Left lung (tissue), 14 donors: ENCODE measurements at places on chromosomes 6 and 20. TPM values are rescaled to one million over a fixed set of nuclear protein-coding genes. Genes with fewer than 3 reads are reported as not detected.

The RAMACL gene
- total RNA-seq = 3.2 TPM

The MUCL3 gene
- total RNA-seq = 4.0 TPM

The SCRT2 gene
- not detected for total RNA-seq

The OPRL1 gene
- total RNA-seq = 1.8 TPM

GRCh38 chr6:3315841-3316240 lies 57.1 kb downstream of the PSMG4 start:
- DNase-seq = no peak

- DNase-seq = no peak
These were observed 391.1 kb upstream of the HSF2 start for GRCh38 chr6:122008101-122008999.

DNA sequence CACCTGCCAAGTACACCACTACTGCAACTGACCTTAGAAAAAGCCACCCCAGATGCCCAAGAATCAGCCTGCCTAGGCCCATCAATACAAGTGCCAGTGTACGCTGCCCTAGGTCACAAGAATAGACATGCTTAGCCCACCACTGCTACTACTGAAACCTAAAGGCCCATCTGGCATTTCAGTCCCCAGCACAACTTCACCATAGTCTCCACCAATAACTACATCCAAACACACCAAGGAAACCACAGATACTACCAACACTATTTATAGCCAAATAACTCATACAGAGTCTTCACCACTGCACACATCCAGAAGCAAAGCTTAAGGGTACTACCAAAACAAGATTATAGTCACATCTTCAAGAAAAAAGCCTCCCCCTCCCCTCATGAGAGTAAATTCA lies 28.2 kb downstream of the TREML4 start:
- no peak for DNase-seq

DNA sequence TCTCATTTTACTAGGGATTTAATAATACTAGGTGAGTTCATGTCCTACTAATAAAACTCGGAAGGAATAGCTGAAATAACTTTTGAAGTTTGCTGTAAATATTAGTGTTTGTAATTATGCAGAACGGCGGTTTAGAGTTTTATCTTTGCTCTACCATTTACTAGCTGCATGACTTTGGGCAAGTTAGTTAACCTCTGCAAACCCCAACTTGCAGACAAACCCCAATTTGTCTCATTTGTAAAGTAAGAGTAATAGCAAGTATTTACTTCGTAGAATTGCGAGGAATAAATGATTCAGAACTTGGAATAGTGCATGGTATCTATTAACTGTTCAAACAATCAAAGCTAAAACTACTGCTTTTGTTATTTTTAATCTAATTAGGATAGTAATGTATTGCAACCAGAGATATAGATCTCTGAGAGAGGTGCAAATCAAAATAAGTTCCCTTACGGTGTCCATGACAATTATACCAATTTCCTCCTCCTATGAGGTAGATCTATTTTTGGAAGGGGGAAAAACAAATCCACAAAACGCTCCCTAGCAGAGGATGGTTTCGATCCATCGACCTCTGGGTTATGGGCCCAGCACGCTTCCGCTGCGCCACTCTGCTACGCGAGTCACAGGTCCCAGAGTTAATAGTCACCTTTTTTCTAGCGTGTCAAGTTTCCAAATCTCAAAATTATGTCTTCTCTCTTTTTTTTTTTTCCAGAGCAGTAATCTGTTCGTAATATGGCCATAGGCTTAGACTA lies 35.1 kb upstream of the BTN3A2 start:
- DNase-seq = peak; percentile 34
